ENCODE measurements at places on chromosomes 11 and 22.

DNA sequence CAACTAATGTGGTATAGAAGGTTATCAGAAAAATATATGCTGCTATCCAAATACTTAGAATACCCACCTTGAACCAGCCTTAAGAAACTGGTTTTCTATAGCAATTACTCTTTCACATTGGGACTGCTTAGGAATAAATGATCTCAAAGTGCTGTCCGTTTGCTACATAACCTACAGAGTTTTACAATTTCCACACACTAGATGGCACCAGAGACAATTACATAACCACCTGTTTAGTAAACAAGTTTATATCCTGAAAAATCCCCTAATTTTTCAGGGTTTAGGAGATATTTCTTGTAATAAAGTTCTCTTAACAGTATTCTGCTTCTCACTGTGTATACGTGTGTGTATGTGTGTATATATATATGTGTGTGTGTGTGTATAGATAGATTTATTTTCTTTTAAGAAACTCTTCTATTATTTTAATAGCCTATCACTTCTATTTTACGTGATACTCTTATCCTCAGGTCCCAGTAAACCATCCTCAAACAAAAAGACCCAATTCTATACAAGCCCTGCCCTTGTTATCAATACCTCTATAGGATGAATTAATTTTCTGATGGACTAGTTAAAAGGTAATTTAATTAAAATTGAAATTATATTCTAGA, 6.7 kb upstream of the OR5I1 start:
- no peak for DNase-seq

GRCh38 chr22:49597428-49598039, 230.1 kb downstream of the BRD1 start:
- DNase-seq: no peak

DNA sequence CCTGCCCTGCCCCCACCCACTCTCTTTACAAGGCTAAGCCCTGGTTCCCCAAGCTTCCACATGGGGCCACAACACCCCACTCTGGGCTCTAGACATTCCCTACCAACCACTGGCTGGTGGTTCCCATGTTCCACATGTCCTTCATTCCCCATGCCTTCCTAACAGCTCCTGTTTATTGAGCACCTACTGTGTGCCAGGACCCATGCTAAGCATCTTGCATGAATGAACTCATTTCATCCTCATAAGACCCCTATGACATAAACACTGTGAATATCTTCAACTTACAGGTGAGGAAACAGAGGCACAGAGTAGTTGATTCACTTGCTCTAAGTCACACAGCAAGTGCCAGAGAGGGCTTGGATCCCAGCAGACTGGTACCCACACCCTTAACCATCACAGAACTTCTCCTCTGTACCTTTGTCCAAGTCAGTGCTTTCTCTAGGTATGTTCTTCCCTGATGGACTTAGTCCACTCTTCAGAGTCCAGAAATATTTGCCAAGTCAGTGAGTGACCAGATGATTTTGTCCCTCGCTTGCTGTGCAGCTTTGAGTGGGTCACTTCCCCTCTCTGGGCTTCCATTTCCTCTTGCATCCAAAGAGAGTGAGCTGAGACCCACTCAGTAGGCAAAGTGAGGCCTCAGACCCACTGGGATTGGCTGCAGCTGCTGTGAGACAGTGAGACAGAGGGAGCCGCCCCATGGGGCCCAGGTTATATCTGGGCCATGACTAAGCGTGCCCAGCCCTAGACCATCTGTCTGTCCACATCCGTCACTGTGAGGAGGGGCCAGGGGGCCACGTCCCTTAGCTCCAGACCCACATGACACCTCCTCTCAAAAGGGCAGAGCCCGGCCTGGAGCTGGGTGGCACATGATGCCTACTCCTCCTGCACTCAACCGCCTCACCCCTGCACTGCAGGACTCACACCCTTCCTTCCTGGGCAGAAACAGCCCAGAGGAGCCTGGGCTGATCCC, 132.4 kb downstream of the MN1 start:
- peak; percentile 93 for DNase-seq

GRCh38 chr11:109439684-109440083, 17.7 kb downstream of the C11orf87 start:
- no peak for DNase-seq

GRCh38 chr11:11069841-11070835, 212.3 kb upstream of the ZBED5 start:
- DNase-seq: no peak

GRCh38 chr11:121936781-121937447, 179.1 kb downstream of the BLID start:
- DNase-seq: no peak

- no peak for DNase-seq
These were observed 251.3 kb upstream of the PLET1 start for GRCh38 chr11:112511911-112512310.

GRCh38 chr11:61111786-61112517, 9.7 kb downstream of the CD5 start:
- no peak for DNase-seq

Measured in retinal pigment epithelial cell (primary cell).